ENCODE measurements at places on chromosomes 16 and 17.

DNA sequence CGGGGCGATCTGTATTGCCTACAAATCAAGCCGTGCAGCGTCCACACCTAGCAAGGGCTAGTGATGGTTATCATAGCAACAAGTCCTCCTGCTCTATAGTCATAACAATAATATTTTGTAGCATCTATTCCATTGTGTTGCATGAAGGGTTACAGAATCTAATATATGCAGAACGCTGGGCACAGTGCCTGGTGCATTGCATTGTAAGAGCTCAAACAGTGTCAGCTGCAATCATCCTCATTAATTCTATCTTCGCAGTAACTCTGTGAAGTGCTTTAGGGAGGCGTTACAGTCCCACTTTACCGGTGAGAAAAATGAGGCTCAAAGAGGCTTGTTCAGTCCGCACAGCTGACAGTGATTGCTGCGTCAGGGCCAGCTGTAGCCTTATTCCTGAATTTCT is 149.4 kb downstream of the RBFOX1 start:
- DNase-seq, result no peak

DNA sequence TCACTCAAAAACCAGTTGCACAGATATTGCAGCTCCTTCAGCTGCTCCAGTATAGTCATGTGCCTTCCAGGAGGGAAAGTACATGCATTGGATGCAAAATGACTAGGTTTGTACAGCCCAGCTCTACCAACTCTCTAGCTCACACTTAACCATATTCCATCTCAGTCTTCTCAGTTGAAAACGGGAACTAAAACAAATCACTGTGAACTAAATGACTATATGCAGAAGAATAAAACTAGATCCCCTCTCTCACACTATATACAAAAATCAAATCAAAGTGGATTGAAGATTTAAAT is 24.9 kb downstream of the DCUN1D3 start:
- DNase-seq, result no peak

- DNase-seq, result no peak
Observed at GRCh38 chr17:65121368-65121767, 15.8 kb upstream of the RGS9 start.

DNA sequence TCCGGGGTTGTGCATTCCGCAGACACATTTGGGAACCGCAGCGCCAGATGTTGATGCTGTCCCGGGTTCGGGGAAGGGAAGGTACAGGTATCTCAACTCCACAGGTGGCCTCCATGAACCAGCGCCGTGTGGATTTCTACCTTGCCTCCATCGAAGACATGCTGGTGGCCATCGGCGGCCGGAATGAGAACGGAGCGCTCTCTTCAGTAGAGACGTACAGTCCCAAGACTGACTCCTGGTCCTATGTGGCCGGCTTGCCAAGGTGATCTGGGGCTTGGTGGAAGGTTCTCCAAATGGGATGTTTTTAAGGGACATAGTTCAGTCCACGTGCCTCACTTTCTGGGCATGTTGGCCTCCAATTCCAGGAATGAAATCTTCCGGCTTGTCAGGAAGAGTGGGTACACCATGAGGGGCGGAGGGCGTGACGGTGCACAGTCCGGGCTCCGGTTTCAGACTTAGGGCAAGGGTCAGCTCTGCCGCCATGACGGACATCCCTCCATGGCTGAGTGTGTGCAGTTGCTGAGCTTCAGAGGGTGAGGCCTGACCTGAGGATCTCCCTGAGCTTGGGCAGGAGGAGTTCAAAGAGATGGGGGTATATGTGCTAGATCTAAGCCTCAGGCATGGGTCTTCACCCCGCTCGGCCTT is 11.5 kb downstream of the KLHL36 start:
- no peak for DNase-seq

- no peak for DNase-seq
Observed at GRCh38 chr16:3485821-3486505, 9.3 kb downstream of the C16orf90 start.

DNA sequence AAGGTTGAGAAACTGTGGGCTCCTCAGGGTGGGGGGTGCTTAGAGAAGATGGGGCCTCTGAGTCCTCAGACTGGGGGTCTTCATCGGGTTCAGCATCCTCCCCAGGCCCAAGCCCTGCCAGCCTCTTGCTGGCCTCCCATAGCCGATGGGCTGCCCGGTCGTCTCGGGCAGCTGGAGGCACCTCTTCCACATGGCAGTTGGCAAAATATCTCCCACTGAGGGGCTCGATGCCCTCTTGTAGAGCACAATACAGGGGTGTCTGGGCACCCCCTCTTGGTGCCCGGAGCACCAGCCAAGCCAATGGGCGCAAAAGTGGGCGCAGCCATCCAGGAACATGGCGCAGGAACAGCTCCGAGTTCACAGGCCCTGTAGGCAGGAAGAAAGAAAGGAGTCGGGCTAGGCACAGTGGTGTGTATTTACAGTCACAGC is 1.0 kb upstream of the FLOT2 start:
- DNase-seq, result no peak

DNA sequence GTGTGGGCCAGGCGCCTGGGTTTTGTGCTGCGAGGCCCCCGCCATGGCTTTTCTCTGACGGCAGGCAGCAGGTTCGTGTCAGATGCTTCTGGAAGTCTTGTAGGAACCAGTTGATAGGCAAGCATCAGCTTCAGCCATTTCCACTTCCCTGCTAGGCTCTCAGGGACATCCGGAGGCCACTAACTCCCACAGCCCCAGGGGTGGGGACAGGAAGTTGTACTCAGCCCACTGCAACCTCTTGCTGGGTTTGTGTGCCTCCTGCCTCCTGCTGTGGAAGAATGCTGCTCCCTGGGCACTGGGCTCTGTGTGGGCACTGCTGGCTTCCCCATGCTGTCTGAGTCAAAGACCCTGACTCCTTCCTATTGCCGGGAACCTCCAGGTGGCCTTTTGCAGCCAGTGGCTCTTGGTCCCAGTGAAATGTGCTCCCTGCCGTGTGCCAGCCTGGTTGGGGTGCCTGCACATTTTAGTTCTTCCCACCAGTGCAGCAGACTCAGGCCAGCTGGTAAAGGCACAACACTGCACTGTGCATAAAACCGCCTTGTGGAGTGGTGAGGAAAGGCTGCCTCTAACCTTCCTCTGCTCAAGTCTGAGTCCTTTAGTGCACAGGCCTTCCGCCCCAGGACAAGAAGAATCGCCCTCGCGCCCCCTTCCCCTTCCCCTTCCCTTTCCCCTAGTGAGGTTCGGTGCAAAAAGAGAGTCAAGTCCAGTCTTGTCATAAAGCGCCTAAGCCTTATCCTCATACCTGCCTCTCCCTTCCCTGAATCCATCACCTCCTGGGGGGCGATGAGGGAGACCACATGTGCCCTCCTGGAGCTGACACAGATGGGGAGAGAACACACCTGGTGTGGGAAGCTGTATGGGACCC is 16.6 kb downstream of the LDHD start:
- no peak for DNase-seq

GRCh38 chr17:10756619-10757018 is 26.8 kb upstream of the TMEM220 start:
- DNase-seq, result no peak

DNA sequence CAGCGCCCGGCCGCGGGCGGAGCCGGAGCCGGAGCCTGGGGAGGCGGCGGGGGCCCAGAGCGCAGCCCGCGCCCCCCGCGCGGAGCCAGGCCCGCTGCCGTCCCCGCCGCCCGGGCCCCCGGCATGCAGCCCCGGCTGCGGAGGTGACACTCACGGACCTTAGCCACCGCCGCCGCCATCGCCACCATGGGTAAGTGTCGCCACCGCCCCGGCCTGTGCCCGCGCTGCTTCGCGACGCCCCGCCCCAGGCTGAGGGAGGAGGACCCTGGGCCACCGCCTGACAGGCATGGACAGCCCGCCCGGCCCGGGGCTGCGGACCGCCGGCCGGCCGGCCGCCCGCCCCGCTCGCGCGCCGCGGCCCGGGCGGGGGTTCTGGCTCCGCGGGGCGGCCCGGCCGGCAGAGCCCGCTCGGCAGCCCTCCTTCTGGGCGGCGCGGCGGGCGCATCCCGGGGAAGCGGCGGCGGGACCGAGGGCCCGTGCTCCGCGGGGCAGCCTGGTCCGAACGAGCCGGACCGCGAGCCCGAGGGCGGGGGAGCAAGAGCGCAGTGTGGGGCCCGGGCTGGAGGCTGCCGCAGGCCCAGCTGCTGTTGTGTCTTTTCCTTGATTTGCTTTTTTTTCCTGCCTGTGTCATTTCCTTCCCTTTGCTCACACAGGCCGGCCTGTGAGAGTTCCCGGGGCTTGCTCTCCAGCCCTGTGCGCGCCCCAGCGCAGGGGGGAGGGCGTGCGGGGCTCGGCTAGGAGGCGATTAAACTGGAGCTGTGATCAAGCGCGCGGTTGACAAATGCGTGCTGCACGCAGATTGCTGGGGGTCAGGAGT is 565 bp downstream of the MAP3K3 start:
- peak; percentile 49 for DNase-seq

DNA sequence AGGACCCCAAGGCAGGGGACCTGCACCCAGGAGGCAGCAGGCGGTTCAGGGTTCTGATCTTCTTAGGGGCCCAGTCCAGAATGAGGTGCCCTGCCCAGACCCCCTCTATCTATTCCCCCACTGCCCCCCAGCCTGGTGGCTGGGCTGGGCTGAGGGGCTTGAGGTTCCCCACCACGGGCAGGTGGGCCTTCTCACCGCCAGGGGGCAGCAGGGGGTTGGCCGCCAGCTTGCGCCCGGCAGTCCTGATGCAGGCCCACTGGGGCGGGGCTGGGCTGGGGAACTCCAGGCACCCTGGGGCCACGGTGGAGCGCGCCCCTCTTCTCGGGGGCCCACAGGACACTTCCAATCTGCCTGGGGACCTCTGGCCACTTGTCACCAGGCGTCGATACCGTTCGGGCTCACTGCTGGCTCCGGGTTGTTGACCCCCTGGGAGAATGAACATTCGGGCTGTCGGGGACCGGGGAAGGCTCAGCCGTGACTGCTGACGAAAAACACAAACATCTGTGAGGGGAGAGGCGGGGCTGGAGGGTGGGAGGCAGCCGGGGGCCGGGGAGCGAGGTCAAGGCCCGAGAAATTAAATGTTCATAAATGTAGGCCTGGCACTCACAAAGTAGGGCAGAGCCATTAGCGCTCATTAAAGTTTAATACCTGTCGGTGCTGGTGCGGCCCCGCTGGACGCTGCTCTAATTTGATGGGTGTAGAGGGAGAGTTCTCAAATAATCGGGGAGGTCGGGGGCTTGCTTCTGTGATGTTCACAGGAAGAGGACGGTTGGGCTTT is 219.3 kb upstream of the GSE1 start:
- DNase-seq, result peak; percentile 50

GRCh38 chr17:6476076-6476809 is 32.0 kb downstream of the PIMREG start:
- no peak for DNase-seq

GRCh38 chr16:82059161-82059982 is 24.3 kb downstream of the HSD17B2 start:
- no peak for DNase-seq

- peak; percentile 84 for DNase-seq
Observed at GRCh38 chr17:76506408-76507345, 5.5 kb upstream of the RHBDF2 start.

- DNase-seq, result no peak
Observed at GRCh38 chr17:78737332-78737731, 44.7 kb downstream of the CYTH1 start.
